ENCODE measurements at places on chromosomes 2 and 18.

DNA sequence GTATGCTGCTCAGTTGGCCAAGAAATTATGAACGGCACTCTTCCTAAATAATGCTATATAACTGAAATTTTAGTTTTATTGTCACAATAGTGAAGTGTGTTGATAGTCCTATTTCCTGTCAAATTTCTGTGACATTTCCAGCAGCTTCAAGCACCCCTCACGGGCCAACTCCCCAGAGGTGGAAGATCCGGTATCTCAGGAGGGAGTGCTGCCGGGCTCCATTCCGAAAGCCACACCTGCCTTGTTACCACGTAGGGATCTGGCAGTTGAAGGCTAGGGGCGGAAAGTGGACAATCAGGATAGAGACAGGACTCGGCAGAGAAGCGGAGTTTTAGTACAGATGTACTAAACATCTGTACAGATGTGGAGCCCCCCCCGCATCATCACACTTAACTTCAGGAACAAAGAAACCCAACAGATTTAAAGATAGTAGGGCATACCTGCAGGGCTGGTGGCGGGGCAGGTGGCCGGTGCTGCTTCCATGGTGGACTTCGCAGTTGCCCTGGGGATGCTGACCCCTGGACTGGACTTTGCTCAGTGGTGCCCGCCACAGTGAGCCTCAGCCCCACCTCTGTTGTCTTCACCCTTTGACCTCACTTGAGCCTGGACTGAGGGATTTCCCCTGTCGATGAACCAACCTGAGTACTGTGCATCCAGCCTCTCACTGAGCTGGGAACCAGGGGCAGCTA is 22.3 kb downstream of the ASAP2 start:
- DNase-seq = no peak

DNA sequence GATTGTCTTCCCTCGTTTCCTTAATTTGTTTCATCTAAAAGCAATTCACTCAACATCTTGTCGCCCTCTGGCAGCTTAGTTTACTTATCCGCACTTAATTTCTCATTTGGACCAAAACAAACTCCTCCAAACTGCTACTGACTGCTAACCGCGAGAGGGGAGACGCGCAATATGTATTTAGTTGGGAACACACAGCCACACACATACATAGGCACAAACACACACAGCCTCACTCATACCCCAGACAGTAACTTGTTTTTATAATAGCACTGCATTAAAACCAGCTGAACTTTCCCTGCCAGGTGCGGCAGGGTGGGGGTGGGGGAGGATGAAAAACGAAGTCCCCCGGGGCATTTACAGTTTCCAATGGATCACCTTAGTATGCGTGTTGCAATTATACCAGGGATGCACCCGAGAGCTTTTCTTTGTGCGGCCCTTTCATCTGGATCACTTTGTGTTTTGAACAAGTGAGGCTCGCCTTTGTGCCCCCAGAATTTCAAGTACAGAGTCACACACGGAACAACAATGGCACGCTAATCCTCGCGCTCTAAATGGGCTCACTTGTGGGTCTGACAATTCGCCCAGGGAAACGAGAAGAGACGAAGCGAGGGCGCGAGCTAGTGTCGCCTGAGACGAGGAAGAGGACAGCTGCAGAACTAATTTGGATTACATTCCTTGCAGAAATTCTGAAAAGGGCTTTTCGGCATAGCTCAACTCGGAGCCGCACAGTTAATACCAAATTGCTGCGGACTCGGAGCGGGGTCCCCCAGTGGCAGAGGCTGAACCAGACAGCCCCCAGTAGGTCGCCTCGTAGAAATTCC is 2.4 kb downstream of the ERBB4 start:
- DNase-seq = no peak

DNA sequence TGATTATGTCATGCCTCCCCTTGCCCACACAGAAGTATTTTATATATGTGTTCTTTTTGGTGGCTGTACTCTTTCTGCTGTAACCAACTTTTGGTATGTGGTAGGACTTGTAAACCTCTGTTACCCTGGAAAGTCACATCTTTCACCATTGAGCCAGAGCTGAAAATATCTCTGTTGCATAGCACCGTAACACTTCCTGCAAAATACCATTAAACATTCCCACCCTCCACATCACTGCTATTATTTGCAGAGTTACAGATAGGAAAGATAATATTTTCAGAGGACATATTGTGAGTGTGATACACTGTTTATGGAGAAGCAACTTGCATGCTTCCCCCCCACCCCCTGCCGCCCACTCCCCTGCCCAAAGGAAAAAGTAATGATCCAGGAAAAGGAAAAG is 44.8 kb downstream of the CAB39 start:
- DNase-seq = no peak

- DNase-seq = no peak
These were observed 536.4 kb downstream of the CNTNAP5 start for GRCh38 chr2:124561486-124561885.

GRCh38 chr2:39593439-39594393 is 72.0 kb upstream of the TMEM178A start:
- DNase-seq = no peak

GRCh38 chr18:8049147-8049546 is 482.0 kb downstream of the PTPRM start:
- no peak for DNase-seq

DNA sequence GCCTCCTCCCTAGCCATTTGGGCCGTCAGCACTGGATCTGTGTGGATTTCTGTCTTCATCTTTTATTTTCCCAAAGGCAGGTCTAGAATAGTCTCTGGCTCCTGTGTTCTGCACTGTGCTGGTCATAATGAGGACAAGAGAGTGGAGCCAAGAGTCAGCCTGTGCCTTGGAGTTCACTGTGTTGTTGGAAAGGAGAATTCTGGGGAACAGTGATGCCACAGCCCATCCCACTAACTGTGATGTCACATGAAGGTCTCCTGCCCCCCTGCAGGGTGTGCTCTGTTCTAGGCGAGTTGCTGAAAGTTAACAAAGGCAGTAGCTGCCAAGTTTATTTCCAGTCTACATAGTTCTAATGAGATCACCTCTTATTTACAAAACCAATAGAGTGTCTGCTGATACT is 248.5 kb downstream of the TPGS2 start:
- no peak for DNase-seq

GRCh38 chr18:57243624-57244179 is 96.8 kb downstream of the BOD1L2 start:
- DNase-seq = no peak

GRCh38 chr18:1732143-1732542 is 827.5 kb downstream of the ADCYAP1 start:
- DNase-seq = no peak

DNA sequence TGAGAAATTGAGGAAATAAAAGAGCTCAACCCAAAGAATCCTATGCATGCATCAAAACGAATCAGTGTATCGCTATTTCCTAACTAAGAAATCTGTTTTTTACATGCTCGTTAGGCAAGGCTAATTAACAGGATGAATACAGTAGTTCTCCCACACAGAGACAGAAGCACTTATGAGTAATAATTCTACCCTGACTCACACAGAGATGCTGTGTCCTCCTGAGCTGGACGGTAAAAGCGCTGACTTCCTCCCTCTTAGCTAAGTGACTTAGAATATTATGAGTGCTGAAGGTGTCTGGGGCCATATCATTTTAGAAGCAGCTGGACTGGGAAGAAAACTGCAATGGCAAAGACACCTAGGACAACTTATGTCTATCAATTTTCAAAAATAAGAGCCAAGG is 18.5 kb downstream of the PLEKHM3 start:
- no peak for DNase-seq

DNA sequence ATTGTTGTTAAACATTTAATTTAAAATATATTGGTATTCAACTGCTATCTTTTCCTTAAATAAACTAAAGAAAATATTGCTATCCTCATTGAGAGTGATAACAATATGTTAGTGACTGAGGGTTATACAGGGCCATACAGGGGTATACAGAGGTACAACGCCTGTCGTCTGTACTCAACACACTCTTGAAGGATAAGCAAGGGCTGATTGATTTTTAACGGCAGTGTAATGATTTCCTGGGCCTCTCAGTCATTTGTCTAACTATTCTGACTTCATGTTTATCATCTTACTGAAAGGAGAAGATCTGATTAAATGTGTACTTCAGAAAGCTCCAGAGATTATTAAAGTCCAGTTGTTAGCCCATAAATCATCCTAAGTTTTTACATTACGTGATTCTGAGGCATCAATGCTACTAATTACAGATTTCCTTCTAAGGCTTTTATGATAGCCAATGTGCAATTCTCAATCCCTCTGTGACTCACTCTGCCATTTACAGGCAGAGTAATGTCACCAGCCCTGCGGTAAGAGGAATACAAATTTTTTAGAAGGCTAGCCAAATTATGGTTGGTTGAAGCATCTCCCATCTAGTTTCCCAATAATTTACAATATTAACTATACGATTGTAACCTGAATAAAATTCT is 893.0 kb upstream of the CHAC2 start:
- DNase-seq = no peak

DNA sequence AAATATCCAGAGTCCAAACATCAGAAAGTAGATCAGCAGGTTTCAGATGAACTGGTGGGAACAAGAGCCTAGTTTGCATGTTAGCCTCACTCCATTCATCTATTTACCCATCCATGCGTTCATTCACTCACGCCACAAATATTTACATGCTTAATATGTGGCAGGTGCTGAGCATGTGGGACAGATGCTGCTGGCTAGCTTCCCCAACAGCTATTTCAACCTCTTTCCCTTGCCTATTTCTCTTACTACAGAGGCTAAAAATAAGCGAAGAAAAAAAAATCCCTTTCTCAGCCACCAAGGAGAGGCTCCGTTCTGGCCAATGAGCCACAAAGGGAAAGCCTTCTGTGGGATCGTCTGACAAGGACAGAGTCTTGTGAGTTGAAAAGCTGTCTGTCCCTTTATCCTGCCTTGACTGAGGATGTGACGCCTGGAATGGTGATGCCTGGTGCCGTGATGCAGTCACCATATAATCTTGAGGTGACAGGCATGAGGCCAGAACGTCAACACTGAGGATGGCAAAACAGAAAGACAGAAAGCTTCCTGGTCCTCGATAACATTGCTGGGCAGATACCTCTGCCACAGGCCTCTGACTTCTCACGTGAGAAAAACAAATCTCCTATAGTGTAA is 78.2 kb downstream of the KCTD1 start:
- peak; percentile 19 for DNase-seq

- no peak for DNase-seq
These were observed 26.2 kb downstream of the GLI2 start for GRCh38 chr2:120761911-120762310.

DNA sequence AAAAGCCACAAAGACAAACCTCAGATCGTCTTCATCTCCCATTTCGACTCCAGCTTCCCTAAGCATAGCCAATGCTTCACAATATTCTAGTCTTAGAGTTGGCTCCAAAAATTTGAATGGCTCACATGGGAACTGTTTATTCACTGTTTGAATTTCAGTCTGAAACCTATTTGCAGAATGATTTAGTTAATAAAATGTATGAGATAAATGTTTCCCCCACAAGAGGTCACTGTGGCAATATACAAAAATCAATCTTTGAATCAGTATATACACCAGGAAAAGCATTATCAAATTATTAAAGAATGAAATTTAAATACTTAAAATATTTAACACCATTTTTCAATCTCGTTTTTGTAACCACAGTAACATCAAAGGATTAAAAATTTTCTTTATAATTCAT is 40.0 kb upstream of the MCM6 start:
- no peak for DNase-seq

DNA sequence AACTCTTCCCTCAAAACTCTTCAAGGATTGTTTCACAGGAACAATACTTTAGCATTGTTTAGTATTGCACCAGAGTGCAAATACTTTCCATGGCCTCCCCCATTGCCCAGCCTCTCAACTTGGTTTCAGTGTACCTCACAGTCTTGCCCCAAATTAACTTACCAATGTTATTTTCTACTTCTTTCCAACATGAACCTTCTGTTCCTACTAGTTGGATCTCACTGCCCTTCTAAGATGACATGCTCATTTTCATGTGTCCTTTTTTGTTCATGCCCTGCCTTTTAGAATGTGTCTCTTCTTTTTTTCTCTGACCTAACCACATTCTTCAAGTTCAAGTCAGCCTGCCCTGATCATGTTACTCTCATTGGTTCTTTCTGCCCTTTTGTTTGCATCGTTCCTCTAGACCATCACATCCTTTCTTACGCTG is 4.1 kb downstream of the SPATS2L start:
- DNase-seq = no peak

GRCh38 chr18:73201940-73202339 is 334.2 kb upstream of the NETO1 start:
- DNase-seq = no peak

DNA sequence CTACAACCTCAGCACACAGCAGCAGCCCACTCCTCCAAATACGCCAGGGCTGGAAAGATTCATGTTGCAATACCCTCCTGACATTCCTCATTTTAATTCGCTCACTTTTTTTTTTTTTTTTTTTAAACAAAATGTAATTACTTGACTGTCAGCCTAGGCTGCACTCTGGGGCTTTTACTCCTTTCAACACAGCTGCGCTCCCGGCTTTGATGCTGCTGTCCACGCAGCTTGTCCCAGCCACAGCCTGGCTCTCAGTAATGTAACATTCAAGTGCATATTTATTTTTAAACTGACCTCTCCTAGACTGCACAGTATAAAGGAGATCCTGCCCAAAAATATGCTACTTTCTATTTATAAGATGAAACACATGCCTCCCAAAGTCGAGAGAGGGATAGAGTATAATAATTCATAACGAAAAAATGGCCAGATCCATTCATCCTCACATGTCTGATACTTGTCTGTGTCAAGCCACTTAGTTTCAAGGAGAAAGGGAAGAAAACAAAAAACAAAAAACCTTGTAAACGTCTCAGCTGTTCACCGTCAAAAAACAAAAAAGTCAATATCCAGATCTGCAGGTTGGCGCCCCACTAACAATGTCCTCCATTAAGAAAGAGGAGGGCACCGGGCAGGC is 949 bp downstream of the CDC42EP3 start:
- no peak for DNase-seq

- DNase-seq = no peak
These were observed 106.8 kb downstream of the CYP26B1 start for GRCh38 chr2:72040629-72041571.

- no peak for DNase-seq
These were observed 21.2 kb downstream of the ATIC start for GRCh38 chr2:215332872-215333595.

GRCh38 chr18:35355140-35355618 is 11.0 kb upstream of the ZNF24 start:
- peak; percentile 38 for DNase-seq

GRCh38 chr2:219261024-219261855 is 7.5 kb upstream of the TUBA4A start:
- DNase-seq = no peak

GRCh38 chr2:136000502-136000901 is 15.1 kb upstream of the DARS1 start:
- no peak for DNase-seq
